ENCODE measurements at places on chromosomes 13 and 19.

GRCh38 chr19:11159598-11160439, 4.2 kb upstream of the SPC24 start:
- no peak for DNase-seq

- DNase-seq, result no peak
Measured at GRCh38 chr19:32032561-32032960, 312.8 kb upstream of the ZNF507 start.

DNA sequence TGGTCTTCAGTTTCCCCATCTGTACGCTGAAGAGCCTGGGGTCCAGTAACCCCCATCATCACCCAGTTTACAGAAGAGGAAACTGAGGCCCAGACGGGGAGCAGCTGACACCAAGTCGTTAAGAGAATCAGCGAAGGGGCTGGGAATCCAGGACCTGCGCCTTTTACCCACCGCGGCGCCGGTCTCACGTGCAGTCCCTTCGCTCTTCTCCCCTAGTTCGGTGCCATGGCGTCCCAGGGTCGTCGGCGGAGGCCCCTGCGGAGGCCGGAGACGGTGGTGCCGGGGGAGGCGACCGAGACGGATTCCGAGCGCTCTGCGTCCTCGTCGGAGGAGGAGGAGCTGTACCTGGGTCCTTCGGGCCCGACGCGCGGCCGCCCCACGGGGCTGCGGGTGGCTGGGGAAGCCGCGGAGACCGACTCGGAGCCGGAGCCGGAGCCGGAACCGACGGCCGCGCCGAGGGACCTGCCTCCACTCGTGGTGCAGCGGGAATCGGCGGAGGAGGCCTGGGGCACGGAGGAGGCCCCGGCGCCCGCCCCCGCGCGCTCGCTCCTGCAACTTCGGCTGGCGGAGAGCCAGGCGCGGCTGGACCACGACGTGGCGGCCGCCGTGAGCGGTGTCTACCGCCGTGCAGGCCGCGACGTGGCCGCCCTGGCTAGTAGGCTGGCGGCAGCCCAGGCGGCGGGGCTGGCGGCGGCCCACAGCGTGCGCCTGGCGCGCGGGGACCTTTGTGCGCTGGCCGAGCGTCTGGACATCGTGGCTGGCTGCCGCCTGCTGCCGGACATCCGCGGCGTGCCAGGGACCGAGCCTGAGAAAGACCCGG, 698 bp downstream of the BLOC1S3 start:
- DNase-seq, result peak; percentile 32

- DNase-seq, result no peak
Measured at GRCh38 chr19:49338023-49338677, 2.9 kb downstream of the CD37 start.

- no peak for DNase-seq
Measured at GRCh38 chr13:49740870-49741269, 49.6 kb upstream of the EBPL start.

GRCh38 chr13:41652735-41653361, 195.5 kb downstream of the RGCC start:
- DNase-seq, result peak; percentile 64

DNA sequence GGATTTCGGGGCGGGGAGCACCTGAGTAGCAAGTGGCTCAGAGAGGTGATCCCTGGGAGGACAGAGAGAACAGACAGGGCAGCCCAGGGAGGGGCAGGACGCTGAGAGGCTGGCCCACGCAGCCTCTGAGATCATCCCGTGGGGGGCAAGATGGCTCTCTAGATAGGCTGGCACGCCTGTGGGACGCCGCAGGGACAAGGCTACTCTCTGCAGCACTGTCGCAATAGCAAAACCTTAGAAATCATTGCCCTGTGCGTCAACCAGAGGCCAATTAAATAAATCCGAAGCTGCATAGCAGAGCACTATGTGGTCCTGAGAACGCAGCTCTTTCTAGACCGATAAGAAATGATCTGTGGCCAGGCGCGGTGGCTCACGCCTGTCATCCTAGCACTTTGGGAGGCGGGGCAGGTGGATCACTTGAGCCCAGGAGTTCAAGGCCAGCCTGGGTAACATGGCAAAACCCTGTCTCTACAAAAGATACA, 5.1 kb downstream of the PEX11G start:
- no peak for DNase-seq

DNA sequence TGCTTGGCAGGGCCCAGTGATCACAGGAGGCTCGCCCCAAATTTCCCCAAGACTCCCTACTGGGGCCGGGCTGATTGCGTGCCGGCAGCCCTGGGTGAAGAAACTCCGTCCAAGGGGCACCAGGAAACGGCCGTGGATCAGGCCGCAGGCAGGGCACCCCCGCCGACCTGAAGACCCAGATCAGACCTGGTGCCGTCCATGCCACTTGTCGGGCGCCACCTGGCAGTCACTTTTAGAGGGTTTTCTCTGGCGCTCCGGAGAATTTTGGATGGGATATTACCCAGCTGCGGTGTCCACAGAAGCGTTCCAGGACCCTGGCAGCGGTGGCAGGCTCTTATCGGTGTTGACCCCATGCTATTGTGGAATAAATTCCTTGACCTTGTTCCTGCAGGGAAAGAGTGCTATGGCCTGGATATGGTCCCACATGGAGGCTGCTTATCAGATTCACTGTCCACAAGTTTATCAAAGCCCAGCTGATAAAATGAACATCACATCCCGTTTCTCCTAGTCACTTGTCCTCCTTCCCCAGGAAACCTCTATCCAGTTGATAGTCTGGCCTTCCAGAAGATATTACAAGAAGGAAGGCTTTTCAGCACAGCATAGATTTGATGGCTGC, 38.2 kb downstream of the IGFL2 start:
- DNase-seq, result no peak

DNA sequence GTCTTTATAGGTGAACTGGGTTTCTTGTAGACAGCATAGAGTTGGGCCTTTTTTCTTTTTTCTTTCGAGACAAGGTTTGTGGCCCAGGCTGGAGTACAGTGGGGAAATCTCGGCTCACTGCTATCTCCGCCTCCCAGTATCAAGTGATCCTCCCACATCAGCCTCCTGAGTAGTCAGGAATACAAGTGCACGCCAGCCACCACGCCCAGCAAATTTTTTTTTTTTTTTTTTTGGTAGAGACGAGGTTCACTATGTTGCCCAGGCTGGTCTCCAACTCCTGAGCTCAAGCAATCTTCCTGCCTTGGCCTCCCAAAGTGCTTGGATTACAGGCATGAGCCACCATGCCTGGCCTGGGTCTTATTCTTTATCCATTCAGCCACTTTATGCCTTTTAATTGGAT, 5.1 kb upstream of the CALM3 start:
- DNase-seq, result no peak

DNA sequence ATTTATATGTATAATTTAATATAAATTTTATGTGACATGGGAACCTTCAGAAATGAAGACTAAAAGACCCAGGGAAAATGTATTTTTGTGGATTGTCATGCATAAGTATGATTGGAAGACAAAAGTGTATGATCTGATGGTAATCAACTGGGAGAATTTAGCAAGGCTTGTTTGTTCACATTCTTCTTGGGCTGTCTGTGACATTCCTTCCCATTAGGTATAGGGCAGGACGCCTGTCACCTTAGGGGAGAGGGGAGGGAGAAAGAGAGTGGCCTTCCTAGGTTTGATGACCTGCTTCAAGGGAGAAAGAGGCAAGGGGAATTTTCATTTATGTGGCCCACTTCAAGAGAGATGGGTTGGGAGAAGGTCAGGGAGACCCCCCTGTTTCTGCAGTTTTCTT, 22.4 kb downstream of the PIBF1 start:
- no peak for DNase-seq

- DNase-seq, result no peak
Measured at GRCh38 chr19:39725995-39726394, 11.8 kb downstream of the CLC start.

- no peak for DNase-seq
Measured at GRCh38 chr13:42592915-42593900, 19.3 kb downstream of the TNFSF11 start.

DNA sequence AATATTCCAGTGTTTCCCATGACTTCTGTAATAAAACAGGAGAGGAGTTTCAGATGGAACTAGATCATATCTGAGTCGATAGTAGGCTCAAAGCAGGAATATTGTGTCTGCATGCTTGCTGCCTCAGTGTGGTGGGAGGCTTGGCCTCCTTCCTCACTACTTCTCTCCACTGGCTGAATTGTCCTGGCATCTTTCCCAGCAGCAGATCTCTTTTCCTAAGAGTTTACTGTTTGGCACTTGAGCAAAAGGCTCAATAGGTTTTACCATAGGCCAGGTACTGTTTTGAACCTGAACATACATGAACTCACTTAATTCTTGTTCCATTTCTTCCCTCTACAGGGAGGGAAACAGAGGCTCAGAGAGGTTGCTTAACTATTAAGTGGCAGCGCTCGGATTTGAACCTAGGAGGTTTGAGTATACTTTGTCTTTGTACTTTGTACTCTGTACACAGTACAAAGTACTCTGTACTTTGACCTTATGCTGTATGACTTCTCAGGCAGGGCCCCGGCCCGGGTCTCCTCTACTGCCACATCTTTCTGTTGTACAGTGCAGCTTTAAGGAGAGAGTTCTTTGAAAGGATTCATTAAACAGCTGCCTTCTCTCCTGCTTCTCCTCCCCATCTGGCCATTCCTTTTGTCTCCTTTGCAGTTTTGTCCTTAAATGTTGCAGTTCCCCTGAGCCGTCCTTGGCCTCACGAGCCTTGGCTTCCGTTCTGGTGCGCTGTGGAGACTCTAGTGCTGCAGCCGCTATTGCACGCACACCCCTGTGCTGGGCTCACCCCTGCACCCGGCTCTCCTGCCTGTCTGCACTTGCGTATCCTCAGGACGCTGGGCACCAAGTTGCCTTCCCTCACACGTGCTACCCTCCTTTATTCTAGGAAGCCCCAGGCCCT, 8.1 kb downstream of the B3GLCT start:
- no peak for DNase-seq

GRCh38 chr19:56403764-56404704, at the start of gene ZNF583:
Gene ZNF583, plus strand, starts transcription at chr19:56404332. Its CDS starts 2,783 bp downstream, at chr19:56407115.
- DNase-seq, result peak; percentile 94

DNA sequence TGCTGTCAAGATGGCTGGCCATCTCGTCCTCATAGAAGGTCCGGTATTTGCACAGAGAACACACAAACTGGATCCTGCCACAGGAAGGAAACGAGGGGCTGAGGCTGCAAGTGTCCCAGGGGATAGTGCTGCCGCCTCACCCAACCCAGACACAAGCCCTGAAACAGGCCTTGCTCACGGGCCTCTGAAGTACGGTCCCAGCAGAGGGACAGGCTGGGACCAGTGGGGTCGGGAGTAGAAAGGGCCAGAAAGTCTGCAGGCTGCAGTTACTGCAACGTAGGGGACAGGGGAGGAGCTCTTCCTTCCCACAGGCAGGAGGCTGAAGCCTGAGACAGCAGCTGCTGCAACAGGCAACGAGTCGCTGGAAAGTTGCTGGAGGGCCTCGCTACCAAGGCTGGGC, 18.2 kb upstream of the AKAP8 start:
- no peak for DNase-seq

DNA sequence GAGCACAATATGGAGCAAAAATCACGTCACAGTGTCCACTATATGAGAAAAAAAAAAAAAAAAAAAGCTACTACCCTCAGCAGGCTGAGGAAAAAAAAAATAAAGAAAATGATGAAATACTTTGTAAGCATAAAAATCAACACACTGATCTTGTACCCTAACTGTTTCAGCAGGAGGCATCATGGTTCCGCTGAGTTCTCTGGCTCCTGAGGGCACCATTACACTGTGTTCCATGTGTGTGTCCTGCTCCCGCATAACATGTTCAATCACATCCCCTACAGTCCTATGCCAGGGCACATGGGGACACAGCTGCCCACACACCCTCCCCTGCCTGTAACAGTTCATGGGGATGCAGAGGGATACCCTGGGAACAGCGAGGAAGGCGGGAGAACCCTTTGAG, 33.5 kb downstream of the DOCK9 start:
- no peak for DNase-seq

DNA sequence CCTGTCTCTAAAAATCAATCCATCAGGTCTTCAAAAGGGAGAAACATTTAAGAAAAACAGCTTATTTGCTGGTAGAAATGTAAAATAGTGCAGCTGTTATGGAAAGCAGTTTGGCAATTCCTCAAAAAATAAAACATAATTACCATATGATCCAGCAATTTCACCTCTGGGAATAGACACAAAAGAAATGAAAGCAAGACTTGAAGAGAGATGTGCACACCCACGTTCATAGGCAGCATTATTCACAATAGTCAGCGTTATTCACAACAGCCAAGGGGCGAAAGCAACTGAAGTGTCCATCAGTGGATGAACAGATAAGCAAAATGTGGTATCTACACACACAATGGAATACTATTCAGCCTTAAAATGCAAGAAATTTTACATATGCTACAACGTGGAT, 45.1 kb upstream of the DOCK9 start:
- DNase-seq, result no peak

GRCh38 chr13:84445776-84446175, 563.5 kb upstream of the SLITRK1 start:
- DNase-seq, result no peak

- peak; percentile 75 for DNase-seq
Measured at GRCh38 chr19:10654610-10655456, 687 bp downstream of the ILF3 start.

DNA sequence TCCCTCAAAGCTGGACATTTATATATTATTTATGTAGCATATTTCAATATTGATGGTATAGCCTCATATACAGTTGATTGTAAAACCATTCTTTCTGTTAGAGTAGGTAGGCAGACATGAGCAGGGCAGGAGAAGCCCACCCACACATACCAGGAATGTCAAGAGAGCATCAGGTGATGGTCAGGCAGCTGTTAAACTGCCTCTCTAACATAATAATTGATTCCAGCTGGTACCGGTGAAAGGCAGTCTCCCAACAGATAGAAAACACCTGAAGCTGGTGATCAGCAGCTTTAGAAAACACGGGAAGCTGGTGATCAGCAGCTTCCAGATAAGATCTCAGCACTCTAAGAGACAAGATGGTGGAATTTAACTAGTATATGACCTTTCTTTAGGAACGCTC, 132.9 kb downstream of the SLITRK6 start:
- DNase-seq, result no peak

GRCh38 chr19:47005164-47005641, 14.4 kb upstream of the NPAS1 start:
- DNase-seq, result no peak

- no peak for DNase-seq
Measured at GRCh38 chr13:82634946-82635345, 1247.3 kb downstream of the SLITRK1 start.

DNA sequence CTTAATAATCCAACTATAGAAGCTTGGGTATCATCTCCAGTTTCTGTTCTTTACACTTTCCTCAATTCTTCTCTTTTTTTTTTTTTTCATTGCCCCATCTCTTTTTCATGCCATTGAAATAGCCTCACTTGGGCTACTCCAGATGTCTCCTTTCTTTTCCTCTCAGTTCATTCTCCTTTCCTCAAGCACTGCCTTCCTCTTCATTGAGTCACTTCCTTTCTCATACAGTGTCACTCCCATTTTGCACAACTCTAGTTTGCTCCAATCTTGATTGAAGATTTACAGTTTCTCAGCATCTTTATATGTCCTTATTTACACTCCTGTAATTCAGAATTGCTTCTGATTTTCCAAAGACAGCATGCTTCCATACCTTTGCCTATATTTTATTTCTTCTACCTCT, 61.3 kb downstream of the IPO5 start:
- DNase-seq, result no peak

Measured in CD4-positive, alpha-beta T cell treated with Interleukin-10 for 1 hour (primary cell).